ENCODE measurements at places on chromosomes 3 and 15. TPM values are rescaled to one million over a fixed set of nuclear protein-coding genes. Genes with fewer than 3 reads are reported as not detected.

Gene RAB6B
- 3.7 TPM for total RNA-seq

Gene CPNE9
- 1.5 TPM for total RNA-seq

Gene MNS1
- total RNA-seq: not detected

Gene TM4SF18
- total RNA-seq: 11.4 TPM

GRCh38 chr3:186646106-186646505 is 5.9 kb downstream of the FETUB start:
- peaks cover 10% of the 10 kb centered on the region for H3K27me3 ChIP-seq
- no peak overlapping the region for H3K4me3 ChIP-seq
- no peak for DNase-seq
- no peaks in the 10 kb centered on the region for H3K4me1 ChIP-seq

DNA sequence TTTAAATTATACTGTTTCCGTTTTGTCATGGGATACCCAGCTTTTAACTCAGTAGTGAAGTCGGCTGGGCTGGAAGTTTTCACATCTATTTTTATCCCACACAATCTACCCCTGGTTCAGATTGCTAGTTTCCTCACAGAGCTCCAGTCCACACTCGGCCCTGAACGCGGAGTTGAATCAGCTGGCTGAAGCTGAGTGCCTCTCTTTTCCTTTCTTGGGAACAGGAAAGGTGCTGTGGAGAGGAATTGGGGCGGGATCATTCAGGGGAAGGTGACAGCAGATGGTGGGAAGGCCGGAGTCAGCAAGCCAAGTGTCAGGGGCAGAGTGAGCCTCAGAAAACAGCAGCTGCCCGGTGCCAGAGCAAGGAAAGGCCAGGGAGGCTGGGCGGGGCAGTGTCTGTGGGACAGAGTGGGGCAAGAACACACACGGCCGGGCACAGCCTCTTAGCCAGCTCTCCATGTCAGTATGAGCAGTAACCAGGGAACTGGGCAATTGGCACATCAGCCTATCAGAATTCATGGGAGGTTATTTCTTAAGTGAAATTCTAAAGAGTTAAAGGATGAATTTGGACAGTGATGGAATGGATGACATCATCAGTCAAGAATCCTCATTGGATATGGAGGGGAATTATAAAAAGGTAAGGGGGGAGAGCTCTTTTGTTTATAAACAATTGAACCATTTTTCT is 135.7 kb upstream of the IL12A start:
- no peaks in the 10 kb centered on the region for H3K36me3 ChIP-seq
- no peak overlapping the region for H3K27ac ChIP-seq
- no peaks in the 10 kb centered on the region for H3K27me3 ChIP-seq
- no peak for DNase-seq
- H3K4me3 ChIP-seq: no peak overlapping the region
- no peaks in the 10 kb centered on the region for H3K4me1 ChIP-seq

DNA sequence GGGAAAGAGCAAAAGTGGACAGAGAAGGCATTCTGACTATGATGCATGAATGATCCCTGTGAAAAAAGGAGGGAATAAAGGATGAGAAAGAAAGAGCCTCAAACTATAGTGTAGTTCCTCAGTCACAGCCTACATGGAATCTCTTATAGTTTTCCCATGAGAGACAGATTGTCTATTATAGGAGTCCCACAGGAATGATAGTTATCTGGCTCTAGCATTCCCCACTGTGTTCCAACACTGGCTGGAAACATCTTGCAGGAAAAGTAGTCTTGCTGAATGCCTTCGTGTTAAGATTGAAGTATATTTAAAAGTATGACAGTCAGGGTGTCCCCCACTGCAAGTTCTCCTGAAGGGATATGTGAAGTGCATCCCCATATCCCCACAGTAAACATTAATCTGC is 641.5 kb upstream of the NECTIN3 start:
- H3K4me3 ChIP-seq: no peak overlapping the region
- DNase-seq: no peak
- no peak overlapping the region for H3K27ac ChIP-seq

DNA sequence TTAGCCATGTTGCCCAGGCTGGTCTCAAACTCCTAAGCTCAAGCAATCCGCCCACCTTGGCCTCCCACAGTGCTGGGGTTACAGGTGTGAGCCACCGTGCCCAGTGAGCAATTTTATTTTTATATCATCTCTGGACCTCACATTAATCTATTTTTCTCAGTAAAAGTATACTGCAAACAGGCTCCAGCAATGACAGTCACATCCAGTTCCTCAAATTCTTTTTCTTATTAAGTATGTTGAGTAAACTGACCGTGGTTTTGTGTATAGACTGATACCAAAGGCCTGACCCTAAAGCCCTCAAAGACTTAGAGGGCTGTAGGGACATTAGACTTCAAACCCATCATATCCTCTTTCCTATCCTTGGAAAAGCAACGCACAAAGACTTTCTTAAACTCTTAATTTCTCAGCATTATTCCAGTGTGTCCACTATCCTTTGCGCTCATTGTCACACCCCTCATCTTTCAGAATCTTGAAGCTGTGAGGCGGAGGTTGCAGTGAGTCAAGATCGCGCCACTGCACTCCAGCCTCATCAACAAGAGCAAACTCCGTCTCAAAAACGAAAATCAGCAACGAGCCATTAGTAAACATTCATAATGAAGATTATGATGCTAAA is 2.0 kb downstream of the NGLY1 start:
- H3K4me1 ChIP-seq: peaks cover 18% of the 10 kb centered on the region
- no peak overlapping the region for H3K27ac ChIP-seq
- no peaks in the 10 kb centered on the region for H3K27me3 ChIP-seq
- H3K4me3 ChIP-seq: no peak overlapping the region
- DNase-seq: no peak

GRCh38 chr15:79987569-79987955 is 16.6 kb upstream of the BCL2A1 start:
- no peak overlapping the region for H3K4me3 ChIP-seq
- DNase-seq: no peak
- H3K36me3 ChIP-seq: no peaks in the 10 kb centered on the region

- DNase-seq: peak; percentile 91
- no peak overlapping the region for H3K4me3 ChIP-seq
- no peaks in the 10 kb centered on the region for H3K36me3 ChIP-seq
- no peaks in the 10 kb centered on the region for H3K27me3 ChIP-seq
These were observed 21.4 kb upstream of the ESYT3 start for GRCh38 chr3:138412821-138413551.

DNA sequence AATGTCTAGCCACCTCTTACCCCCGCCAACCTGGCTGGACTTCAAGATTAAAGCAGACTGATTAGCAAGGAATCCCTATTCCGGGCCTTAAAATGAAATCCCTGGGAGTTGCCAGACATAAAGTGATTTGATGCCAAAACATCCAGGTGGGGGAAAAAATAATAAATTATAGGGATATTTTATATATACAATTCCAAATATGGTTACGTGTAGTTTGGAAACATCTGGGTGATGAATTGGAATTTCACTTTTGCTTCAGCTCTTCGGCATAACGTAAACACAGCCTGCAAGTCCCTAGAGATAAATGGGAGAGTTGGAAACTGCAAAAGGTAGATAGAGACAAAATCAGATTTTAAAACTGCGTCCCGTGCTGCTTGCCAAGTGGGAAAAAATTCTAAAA is 545.5 kb upstream of the MDFIC2 start:
- H3K36me3 ChIP-seq: no peaks in the 10 kb centered on the region
- no peaks in the 10 kb centered on the region for H3K27me3 ChIP-seq
- H3K27ac ChIP-seq: no peak overlapping the region
- no peaks in the 10 kb centered on the region for H3K4me1 ChIP-seq
- H3K4me3 ChIP-seq: no peak overlapping the region

DNA sequence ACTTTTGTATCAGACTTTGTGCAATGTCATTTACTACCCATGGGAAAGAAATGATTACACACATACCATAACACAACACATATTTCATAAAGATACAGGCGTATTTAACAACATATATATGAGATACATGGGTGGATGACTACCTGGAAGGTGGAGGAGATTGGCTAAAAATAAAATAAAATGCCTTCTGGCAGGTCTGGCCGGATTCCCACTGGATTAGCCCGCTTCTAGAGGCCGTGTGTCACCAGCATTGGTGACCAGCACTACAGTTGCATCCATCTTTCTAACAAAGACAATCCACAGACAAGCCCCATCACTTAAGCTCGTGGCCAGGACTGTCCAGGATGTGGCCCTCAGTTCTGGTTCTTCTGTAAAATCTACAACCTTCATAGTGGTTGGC is 21.0 kb upstream of the SEC22A start:
- H3K4me3 ChIP-seq: no peak overlapping the region
- H3K4me1 ChIP-seq: no peaks in the 10 kb centered on the region
- no peak for DNase-seq
- H3K27ac ChIP-seq: no peak overlapping the region

DNA sequence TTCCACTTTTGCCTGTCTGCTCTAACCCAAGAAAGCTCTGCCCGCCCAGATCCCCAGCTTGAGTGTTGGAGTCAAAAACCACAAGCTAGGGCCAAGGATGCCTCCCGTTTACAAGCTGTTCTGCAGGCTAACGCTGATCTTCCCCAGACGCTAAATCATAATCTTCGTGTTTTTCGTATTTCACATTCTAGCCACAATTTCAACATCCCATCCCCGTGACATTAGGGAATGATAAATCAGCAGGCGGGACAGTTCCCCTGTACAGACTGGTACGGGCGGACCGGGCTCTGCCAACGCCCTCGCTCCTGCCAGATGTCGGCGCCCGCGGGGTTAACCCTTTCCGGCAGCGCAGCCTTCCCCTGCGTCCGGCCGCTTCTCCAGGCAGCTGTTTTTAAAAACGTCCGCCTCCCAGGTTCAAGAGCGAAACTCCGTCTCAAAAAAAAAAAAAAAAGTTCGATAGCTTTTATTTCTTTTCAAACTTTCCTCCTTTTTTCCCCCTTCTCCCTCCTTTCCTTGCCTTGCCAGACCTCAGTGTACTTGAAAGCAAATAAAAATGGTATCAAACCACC is 81.0 kb upstream of the BNC1 start:
- H3K4me1 ChIP-seq: peaks cover 10% of the 10 kb centered on the region
- H3K27me3 ChIP-seq: peaks cover 7% of the 10 kb centered on the region
- H3K27ac ChIP-seq: no peak overlapping the region

DNA sequence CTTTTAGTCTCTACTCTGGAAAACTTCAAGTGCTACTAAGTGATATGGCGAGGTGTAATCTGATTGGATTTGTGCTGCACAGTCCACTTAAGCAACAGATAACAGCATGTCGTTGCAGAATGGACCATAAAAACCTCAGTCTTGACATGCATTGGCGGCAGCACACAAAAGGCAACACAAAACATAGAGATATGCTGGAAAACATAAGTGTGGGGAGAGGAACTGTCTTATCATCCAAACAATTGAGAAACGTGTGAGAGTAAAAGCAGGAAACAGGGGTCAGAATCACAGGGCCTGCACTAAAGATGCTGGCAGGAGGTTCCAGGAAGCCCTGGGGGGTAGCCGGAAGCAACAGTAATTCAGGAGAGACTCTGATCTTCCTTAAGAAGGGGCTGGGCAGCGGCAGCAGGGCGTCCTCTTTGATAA is 82.1 kb downstream of the CGNL1 start:
- no peak overlapping the region for H3K27ac ChIP-seq
- H3K4me3 ChIP-seq: no peak overlapping the region
- H3K4me1 ChIP-seq: no peaks in the 10 kb centered on the region
- DNase-seq: no peak
- H3K27me3 ChIP-seq: no peaks in the 10 kb centered on the region

DNA sequence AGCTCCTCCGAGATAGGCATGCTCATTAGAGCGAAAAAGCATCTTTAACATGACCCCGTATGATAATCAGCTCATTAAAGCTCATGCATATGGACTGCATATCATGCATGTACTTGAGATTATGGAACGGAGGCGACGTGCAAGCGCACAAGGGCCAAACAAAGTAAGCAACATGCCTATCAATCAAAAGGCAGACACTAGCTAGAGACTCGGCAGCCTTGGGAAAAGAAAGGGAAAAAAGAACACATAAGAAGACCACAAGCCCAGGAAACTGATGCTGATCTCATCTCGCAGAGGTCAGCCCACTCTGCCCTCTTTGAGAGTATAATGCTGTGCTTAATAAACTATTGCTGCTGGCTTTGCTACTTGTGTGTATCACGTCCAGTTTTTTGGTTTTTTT is 2.6 kb upstream of the ACOX2 start:
- peaks cover 18% of the 10 kb centered on the region for H3K4me1 ChIP-seq
- no peak overlapping the region for H3K27ac ChIP-seq
- H3K4me3 ChIP-seq: no peak overlapping the region

DNA sequence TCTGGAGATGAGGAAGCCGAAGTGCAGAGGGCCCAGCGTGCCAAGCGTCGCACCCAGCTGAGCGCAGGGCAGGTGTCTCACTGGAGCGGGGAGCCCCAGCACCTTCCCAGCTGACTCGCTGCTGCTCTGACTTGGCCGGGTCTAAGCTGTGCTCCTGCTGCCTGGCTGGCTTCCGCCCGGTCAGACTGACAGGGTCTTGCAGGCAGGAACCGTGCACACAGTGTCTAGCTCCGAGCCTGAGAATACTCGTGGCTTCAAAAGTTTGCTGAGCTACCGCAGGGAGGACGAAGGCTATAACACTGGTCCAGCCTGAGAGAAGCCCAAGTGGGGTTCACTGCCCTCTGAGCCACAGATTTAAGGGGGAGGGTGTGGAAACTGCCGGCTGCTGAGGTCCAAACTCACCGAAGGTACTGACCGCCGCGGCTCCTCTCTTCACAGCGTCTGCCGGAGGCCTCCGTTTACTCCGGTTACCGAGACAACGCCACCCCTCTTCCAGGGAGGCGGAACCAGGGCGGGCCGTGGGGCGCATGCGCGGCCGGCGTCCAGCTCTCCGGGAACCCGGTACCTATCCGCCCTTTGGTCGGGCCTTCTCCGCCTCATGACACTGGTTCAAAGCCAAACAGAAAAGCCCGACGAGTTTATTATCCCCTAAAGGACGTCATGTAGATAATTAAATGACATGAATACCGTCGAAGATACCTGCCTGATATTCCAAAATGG is at the start of gene CFAP44:
Gene CFAP44 (minus strand): TSS at position 443 of the 720 bp plus-strand sequence. CDS start 7,829 bp downstream, outside the sequence.
- H3K4me1 ChIP-seq: no peaks in the 10 kb centered on the region
- DNase-seq: peak; percentile 85
- H3K4me3 ChIP-seq: no peak within 1 kb of the TSS
- H3K27ac ChIP-seq: no peak within 1 kb of the TSS

DNA sequence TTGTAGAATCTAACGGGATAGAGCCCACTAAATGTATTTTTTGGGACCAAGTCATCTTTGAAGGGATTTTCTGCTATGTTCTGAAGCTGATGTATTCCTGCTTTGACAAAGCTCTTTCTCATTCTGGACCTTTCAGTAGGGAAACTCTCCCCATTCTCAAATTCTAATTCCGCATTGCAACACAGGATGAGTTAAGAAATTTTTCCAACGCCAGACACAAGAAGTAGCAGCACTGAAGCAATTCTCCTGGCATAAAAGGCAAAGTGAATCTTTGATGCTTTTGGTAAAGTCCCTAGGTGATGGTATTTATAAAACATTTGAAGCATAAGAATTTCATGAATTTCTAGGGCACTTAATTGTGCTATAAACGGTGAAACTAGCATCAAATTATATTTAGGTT is 76.8 kb downstream of the ZPLD1 start:
- no peak for DNase-seq
- H3K27me3 ChIP-seq: no peaks in the 10 kb centered on the region

Measured in adrenal gland (tissue), 19 donors.